Stimulated activated CD8-positive, alpha-beta memory T cell treated with anti-CD3 and anti-CD28 coated beads, Interleukin-15, amount 100 ng/mL, for 24 hours (primary cell): ENCODE measurements at places on chromosomes 2 and 18.

DNA sequence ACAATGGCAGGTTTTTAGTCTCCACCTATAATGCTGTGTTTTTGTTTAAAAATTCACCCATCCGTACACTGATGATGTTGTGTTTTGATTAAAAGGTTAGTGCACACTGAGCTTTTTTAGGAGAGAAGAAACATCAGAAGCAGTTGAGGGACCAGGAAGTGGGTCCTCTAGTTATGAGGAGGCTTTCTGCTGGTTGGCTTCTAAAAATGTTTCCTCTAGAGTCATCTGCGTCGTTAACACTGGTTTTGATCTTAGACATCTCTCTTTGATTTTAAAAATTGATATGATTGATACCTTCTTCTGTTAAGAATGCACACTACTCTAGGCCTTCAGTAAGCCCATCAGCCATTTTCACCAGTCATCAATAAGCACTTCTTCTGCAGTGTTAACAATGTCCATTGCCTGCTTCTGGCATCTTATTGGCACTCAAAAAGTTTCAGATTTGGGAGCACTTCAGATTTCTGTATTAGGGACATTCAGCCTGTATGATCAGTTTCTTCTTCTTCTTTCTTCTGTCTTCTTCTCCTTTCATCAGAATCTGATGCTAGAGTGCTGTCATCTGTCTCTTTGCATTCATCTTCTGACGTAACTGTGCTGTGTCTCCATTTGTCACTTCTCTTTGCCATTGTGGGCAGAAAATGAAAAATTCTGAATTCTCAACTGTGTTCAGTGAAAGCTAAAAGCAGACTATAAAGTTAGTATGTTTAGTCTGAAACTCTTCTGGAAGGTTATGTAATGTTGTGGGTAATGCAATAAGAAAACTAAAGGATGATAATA is 56.3 kb downstream of the PHLPP1 start:
- DNase-seq = no peak

GRCh38 chr2:84450288-84451227 is 8.5 kb downstream of the SUCLG1 start:
- no peak for DNase-seq

- no peak for DNase-seq
Measured at GRCh38 chr2:233219848-233220247, 31.6 kb upstream of the ATG16L1 start.

- no peak for DNase-seq
Measured at GRCh38 chr2:177403838-177404237, 11.3 kb downstream of the AGPS start.

GRCh38 chr2:65714866-65715265 is 282.5 kb upstream of the SPRED2 start:
- no peak for DNase-seq

DNA sequence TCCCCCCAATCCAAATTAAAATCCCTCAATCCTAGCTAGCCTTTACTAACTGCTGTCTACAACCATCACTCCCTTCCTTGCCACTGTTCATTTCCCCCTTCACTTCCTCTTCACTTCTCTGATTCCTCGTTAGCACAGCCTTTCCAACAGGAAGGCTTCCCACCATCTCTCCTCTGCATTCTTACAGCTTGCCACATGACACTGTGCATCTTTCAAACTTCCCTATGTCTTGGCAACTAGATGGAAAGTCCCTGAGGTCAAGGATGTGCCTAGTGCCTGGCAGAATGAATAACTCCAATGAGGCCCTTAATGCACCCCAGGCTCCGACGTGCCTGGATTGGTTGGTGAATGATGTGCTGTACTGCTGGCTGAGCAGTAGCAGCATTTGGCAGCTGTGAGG is 15.2 kb downstream of the SAP130 start:
- DNase-seq = no peak

- no peak for DNase-seq
Measured at GRCh38 chr2:86768189-86768949, 22.3 kb downstream of the CD8A start.

DNA sequence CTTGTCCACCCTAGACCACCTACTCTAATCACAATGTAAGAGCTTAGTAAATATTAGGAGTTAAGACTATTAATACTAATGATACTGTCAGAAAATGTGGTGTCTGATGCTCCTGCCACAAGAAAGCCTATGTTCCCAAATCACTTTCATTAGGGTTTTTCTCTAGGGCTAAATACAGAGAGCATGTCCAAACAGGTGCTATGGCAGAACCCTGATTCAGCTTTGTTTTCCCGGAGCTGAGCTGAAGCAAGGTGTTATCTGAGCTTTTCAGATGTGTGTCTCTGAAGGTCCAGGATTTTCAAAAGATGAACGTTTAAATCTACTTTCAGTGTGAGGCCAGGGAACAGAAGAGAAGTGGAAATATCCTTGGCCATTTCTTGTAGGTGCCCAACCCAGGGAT is 40.6 kb downstream of the CPO start:
- no peak for DNase-seq

DNA sequence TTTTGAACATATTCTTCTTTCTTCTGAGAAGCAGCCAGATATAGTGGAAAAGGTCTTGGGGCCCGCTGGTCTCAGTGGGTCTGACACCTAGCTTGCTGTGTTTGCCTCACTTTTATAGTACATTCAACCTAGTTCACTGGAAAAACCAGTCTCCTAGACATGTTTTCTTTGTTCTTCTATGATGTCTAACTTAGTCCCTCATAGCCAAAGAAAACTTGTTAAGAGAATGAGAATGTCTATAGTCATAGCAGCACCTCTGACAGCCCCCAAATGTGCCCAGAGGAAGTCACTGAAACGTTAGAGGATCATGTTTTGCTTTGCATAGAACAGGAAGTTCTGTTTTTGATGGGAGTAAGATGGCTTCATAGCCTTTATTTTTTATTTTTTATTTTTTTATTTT is 40.3 kb downstream of the TNFRSF11A start:
- no peak for DNase-seq

- no peak for DNase-seq
Measured at GRCh38 chr2:9008951-9009664, 5.6 kb upstream of the MBOAT2 start.

DNA sequence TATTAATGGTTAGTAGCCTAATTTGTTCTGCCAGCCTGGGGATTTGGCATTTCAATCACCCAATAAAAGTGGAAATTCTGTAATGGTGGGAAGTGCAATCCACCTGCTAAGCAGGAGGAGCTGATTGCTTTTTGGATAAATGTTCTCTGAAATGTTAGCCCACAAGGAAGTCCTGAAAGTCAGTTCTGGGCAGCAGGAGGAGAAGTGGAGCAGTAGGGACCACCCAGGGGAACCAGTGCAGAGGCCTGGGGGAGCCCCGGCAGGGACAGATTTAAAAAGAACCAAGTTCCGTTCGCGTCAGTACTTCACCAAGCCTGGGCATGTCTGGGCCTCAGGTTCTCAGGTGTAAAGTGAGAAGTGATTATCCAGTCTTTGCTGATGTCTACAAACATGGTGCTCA is 248.5 kb upstream of the RAB6C start:
- DNase-seq = no peak

- no peak for DNase-seq
Measured at GRCh38 chr2:96601382-96602292, 36.5 kb downstream of the KANSL3 start.

DNA sequence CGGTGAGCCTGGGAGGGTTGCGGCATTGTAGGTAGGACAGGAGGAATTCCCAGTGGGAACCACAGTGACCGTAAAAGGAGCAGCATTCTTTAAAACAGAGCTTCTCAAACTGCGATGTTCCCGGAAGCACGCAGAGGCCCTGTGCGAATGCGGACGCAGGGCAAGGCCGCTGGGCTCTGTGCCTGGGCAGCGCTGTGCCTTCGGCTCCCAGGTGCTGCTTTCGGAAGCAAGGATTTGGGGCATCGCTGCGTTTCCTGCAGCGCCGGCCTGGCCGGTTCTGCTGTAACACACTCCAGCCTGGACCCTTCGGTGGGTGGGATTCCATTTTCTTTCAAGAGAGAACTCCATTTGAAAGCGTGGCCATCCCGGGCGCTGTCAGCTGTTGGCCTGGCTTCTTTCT is 118.6 kb downstream of the PTGR3 start:
- DNase-seq = no peak

DNA sequence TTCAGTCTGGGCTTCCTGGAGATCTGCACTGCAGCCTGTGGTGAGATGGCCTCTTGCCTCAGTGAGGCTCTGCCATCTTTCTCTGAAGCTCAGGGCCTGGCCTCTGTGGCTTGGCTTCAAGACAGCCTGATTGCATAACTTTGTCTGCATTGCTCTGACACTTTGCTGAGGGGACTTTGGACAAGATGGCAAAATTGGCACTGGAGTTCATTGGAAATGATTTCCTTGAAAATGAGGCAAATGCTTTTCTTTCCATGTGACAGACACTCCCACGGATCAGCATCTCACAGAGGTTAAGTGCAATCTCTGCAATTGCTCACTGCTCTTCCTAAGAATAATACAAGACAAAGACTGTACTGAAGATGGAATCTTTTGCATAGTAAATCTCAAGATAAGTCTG is 166.8 kb downstream of the KCNS3 start:
- DNase-seq = no peak

GRCh38 chr18:77980275-77980674 is 730.6 kb downstream of the GALR1 start:
- DNase-seq = no peak

DNA sequence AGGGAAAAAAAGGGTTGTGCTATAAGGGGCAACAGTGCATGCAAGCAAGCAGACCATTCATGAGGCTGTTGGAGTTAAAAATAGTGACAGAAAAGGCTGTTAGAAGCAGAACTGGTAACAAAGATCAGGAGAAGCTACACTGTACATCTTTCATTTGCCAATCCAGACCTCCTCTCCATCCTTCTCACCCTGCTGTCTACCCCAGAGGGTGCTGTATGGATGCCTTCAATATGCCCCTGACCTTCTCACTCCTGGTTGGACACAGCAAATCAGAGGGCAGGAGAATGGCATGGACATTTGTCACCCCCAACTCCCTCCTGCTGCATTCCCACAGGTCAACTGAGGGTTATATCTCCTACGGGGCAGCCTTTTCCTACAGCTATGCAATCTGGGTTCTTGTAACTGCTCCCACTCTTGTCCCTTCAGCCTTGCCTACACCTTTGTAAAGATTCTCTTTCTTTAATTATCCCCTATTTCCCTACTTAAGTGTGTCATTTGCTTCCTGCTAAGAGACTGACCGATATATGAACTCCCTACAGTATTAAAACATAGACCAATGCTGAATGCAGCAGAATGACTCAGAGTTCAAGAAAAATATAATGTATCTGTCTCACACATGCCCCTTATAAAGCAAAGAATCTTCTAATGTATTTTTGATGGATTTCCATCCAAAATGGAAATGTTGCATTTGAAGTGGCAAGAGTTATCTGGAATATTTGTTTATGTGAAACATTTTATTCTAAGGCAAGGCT is 169.2 kb upstream of the NCKAP5 start:
- DNase-seq = no peak

DNA sequence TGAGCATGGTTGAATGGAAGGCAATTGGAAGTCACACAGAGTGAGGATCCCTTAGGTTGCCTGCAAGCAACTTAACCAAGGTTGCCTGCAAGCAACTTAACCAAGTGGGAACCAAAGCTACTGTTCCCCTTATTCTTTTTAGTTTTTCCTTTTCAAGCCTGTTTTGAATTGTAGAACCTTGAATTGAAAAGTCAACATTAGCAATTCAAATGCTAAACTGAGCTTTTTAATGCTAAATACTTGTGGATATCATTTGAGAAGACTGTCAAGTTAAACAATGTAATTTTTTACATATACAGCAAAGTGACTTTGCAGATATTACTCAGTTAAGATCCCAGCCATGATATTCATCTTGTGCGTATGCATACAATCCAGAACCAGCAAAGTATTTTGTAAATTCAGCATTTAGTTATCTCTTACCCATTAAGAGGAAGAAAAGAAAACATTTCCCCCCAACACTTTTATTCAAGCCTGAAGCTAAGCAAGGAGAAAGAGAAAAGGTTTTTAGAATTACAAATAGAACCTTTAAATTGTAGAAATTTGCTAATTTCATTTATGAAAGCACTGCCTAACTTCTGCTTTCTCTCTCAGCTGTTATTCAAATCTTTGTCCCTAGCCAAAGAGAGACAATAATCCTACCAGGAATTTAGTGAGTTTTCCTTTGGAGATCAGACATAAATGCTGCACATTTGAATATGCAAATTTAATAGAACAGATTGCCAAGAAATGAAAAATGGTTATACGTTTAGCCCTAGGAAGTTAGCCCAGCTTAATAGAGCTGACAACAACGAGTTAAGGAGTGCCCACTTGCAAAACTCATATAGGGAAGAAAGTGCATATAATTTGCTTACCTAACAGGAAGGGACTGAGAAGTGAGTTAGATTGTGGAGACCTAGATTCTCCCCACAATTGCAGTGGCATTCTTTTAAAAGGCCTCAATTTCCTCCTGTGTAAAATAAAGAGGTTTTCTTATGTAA is 643.2 kb upstream of the PIK3C3 start:
- DNase-seq = no peak

DNA sequence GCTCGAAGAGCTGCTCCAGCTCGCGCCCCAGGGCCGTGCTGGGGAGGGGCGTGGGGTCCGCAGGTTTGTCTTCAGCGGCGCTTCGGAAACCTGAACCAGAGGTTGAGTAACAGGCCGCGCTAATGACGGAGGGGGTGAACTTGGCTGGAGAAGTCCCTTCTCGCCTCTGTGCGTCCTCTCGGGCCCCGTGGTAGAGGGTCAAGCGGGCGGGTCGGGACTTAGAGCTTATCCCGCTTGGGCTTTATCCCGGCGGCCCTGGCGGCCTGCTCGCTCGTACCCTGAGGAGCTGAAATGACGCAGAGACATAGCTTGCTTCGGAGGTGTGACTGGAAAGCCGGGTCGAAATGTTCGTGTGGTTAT is 479 bp downstream of the RNMT start:
- peak; percentile 8 for DNase-seq

- DNase-seq = no peak
Measured at GRCh38 chr2:3674066-3674845, 16.3 kb downstream of the ALLC start.

DNA sequence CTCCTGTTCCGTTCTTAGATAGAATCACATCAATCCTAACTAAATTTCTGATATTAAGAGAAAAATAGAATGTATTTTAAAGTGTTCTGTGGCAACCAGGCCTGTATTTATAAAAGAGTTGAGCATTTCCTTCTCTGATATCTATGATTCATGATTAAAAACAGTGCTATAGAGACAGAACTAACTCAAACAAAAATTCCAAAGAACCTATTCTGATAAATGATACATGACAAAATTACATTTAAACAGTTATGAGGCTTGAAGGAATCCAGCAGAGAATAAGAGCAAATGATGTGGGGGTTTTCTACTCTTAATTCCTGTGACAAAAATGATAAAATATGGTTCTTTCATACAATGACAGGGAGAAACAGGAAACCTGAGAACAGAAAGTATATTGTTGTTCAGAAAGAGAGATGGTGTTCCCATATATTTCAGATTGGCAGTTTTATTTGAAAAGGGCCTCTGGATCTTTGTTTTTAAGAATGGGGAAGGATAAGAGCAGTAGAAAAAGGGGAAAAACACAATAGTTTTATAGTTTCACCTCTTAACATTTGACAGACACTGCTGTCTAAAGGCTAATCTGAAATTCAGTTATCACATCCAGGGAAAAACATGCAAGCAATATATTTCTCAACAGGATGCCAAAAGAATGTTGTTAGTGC is 944.3 kb downstream of the LRP1B start:
- no peak for DNase-seq

- no peak for DNase-seq
Measured at GRCh38 chr2:25230198-25230947, 62.0 kb upstream of the POMC start.
